Fibroblast of skin of right quadriceps (primary cell): ENCODE measurements at places on chromosomes 7 and 10.

DNA sequence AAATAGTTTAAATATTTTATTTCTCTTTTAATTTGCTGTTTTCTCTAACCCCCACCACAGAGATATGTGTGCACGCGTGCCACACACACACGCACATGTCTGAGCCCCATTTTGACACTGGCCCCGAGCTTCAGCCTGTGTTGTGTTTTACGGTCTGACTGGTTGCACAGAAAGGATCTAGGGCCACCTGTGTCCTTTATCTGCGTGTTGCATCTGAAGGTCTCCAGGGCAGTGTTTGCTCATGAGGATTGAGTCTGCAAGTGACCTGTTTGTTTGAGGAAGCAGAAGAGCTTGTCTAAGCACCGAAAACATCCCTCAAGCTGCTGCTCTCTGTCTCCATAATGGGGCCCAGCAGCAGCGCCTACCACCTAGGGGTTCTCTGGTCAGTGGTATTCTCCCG lies 266.4 kb upstream of the LYZL1 start:
- no peak for DNase-seq

GRCh38 chr10:97023401-97024167 lies 162.2 kb downstream of the SLIT1 start:
- peak; percentile 7 for DNase-seq

GRCh38 chr7:117931314-117931713 lies 58.1 kb upstream of the CTTNBP2 start:
- DNase-seq: no peak

GRCh38 chr7:86295526-86295925 lies 348.2 kb upstream of the GRM3 start:
- DNase-seq: no peak

DNA sequence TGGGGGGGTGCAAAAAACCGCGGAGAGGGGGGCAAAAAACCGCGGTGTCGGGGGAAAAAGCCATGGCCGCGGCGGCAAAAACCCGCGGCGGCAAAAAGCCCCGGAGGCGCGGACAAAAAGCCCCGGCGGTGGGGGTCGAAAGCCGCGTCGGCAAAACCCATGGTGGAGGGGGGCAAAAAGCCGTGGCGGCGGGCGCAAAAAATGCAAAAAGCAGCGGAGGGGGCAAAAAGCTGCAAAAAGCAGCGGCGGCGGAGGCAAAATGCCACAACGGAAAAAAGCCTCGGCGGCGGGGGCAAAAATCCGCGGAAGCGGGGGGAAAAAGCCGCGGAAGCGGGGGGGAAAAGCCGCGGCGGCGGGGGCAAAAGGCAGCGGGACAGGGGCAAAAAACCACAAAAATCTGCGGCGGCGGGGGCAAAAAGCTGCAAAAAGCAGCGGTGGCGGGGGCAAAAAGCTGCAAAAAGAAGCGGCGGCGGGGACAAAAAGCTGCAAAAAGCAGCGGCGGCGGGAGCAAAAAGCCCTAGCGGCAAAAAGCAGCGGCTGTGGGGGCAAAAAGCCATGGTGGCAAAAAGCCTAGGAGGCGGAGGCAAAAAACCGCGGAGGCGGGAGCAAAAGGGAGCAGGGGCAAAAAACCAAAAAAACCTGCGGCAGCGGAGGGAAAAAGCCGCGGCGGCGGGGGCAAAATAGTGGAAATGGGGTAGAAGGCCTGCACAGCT lies 418.9 kb downstream of the ZNF716 start:
- no peak for DNase-seq

GRCh38 chr10:3496138-3496537 lies 288.9 kb downstream of the KLF6 start:
- no peak for DNase-seq

GRCh38 chr7:155731380-155731779 lies 80.9 kb downstream of the SHH start:
- peak; percentile 3 for DNase-seq

DNA sequence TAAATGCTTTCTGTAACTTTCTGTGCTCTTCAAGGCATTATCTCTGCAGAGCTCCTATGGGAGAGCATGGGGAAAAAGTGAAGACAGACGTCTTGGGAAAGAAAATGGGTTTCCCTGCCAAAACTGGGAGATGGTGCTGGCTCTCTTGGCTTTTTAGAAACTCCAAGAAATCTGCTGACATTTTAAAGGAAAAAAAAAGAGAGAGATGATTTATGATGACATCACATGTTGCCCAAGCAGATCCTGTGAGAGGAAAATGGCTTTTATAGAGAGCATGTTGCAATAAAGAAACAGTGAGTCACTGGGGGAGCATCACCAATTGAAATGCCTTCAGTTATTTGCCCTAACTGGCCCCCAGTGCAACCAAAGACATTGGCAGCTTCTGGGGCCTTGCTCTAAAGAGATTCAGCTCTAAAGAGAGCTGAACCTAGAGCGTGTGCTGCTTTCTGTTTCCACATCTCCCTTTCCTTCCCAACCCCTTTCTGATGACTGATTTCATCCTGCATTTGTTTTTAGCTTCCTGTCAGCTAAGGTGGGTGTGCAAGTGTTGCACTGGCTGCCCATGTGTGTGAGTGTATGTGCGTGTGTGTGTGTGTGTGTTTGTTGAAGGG lies 37.7 kb downstream of the LRMDA start:
- DNase-seq: peak; percentile 98

GRCh38 chr7:6172910-6173295 lies 99.5 kb downstream of the CYTH3 start:
- no peak for DNase-seq

DNA sequence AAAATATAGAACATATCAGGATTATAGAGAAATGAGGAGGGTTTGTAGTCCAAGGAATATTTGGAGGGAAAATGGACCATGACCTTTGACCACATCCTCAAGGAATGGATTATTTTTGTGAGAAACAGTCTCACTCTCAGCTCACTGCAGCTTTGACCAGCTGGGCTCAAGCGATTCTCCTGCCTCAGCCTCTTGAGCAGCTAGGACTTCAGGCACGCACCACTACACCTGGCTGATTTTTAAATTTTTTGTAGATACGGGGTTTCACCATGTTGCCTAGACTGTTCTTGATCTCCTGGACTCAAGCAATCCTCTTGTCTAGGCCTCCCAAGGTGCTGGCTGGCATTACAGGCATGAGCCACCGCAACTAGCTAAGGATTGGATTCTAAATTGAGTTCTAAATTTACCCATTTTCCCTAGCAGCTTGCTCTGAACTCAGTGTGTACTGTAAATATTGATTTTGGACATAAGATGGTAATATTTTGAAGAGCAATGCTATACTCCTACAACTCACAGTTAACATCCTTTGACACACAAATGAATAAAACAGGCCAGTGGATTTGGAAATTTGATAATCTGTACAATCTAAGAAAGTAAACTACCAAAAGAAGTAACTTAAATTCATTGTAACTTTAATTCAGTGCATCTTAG lies 73.8 kb downstream of the TET1 start:
- no peak for DNase-seq

DNA sequence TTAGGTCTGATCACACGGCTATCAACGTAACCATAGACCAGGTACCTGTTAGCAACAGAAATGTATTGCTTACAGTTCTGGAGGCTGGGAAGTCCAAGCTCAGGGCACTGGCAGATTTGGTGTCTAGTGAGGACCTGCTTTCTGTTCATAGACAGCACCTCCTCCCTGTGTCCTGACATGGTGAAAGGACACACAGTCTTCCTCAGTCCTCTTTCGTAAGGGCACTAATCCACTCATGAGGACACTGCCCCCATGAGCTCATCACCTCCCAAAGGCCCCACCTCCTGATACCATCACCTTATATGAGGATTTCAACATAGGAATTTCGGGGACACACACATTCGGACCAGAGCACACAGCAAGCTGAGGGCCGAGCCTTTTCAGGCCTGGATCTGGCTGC lies 71.4 kb upstream of the BTBD16 start:
- DNase-seq: no peak

DNA sequence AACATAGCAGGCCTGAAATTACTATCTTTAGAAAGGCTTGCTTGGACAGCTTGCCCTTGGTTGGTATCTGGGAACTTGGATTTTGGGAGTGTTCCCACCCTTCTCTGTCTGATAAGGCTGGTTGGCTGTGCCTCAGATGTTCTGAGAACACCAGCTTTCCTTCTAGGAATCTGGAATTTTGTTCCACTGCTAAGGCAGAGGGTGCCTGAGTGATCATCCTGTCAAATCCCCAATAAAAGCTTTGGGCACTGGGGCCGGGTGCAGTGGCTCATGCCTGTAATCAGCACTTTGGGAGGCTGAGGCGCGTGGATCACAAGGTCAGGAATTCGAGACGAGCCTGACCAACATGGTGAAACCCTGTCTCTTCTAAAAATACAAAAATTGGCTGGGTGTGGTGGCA lies 5.0 kb downstream of the TRUB1 start:
- DNase-seq: no peak

DNA sequence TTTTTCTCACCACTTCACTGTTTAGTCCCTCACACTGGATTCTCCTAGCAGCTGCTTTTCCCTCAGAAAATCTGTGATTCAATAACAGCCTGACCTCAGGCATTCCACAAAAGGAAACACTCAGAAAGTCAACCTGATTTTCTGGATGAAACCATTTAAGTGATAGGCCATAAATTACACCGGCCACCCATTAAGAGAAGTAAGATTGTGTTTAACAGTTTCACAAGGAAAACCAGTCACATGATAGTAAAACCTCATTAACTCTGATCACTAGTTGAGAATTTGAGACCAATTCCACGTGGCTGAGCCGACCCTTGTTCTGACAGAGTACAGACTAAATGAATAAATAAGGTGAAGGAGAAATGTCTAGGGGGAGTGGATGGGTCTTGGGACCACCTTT lies 7.7 kb downstream of the GRM8 start:
- no peak for DNase-seq

GRCh38 chr7:158891922-158892321 lies 35.6 kb downstream of the DYNC2I1 start:
- no peak for DNase-seq

- no peak for DNase-seq
Measured at GRCh38 chr10:35668865-35669650, 27.0 kb upstream of the FZD8 start.

- DNase-seq: no peak
Measured at GRCh38 chr10:131573707-131574106, 262.2 kb upstream of the TCERG1L start.

DNA sequence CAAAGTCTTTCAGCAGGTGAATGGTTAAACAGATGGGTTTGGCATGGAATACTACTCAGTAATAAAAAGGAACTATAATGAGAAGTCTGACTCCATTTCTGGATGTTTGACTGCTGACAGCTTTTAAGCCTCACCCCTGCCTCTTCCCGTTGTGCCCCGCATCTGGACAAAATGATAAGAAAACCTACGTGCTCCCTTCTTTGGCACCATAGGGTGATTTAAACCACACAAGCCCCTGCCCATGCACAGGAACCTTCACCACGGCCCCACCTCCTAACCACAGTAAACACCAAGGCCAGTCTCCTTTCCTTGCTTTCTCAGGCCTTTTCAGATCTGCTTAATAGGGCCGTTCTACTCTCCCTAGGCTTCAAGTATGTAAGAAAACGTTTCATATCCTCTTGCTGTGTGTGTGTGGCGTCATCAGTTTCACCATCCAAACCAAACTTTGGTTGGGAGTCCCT lies 47.1 kb upstream of the UBN2 start:
- DNase-seq: no peak

DNA sequence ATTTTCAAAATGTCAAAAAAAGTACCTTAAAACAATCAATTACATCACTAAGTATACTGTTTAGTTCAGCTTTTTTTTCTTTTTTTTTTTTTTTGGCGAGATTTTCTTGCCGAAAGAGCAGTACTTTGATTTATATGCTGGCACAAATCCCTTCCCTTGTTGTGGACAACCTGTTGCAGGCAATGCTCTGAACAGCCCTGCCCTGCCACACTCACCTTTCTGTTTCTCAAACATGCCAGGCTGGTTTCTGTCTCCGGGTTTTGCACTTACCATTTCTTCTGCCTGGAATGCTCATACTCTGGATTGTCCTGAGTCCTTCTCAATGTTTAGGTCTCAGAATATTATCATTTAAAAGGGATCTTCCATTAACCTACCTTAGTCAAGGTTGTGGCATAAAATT lies 80.4 kb upstream of the JAZF1 start:
- DNase-seq: no peak

- DNase-seq: peak; percentile 67
Measured at GRCh38 chr10:119516381-119517234, 25.9 kb downstream of the RGS10 start.

DNA sequence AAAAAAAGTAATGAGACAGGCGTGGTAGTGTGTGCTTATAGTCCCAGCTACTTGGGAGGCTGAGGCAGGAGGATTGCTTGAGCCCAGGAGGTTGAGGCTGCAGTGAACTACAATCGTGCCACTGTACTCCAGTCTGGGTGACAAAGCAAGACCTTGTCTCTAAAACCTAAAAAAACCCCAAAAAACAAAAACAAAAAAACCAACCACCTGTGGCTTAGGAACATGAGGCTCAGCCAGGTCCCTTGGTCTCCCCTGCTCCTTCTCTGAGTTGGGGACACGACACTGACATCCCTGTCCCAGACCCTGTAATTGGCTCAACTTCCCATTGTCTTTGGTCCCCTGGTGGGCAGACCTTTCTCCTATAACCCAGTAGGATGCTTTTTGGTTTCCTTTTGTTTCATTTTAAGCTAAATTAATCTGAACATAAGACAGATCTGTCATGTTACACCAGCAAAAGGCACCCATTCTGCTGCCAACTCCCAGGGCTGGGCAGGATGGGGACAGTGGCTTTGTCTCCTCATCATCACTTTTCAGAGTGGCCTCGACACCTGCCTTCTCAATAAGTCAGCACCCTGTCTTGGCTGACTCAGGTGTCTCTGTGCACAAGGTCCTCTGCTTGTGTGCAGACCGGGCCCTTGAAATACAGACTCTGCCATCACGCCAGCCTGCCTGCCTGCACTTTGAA lies 74.4 kb downstream of the MYL10 start:
- no peak for DNase-seq

- no peak for DNase-seq
Measured at GRCh38 chr7:110759069-110759468, 331.9 kb upstream of the LRRN3 start.

DNA sequence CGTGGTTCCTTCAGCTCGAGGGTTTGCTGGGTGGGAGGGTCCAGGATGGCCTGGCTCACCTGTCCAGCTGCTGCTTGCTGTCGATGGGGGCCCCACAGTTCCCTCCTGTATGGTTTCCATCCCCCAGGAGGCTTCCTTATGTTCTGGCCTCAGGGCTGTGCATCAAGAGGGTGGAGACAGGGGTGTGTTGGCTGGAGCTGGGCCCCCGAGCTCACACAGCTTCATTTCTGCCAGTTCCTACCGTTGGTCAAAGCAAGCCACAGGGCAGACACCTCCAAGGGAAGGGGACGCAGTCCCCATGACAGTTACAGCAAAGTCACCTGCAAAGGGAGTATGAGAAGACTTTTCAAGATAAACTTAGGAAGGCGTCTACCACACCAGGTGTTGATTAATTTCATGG lies 156.9 kb downstream of the EBF3 start:
- DNase-seq: no peak

DNA sequence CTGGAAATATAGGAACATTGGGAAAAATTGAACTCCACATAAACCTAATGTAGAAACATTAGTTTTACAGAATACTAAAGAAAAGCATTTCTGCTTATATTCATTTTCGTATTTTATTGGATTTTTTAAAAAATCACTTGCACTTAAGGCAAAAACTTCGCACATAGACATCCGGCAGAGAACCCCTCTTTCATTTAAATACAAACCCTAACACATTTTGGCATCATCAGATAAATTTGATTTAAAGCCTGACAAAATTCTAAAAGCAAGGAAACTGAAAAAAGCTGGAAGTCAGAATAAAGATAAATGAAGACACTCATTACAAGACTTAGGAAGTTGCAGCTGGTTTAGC lies 396 bp upstream of the EXOC4 start:
- DNase-seq: no peak

GRCh38 chr10:26505491-26505890 lies 67.3 kb downstream of the APBB1IP start:
- DNase-seq: no peak
